ENCODE measurements at places on chromosomes 6 and 20.

DNA sequence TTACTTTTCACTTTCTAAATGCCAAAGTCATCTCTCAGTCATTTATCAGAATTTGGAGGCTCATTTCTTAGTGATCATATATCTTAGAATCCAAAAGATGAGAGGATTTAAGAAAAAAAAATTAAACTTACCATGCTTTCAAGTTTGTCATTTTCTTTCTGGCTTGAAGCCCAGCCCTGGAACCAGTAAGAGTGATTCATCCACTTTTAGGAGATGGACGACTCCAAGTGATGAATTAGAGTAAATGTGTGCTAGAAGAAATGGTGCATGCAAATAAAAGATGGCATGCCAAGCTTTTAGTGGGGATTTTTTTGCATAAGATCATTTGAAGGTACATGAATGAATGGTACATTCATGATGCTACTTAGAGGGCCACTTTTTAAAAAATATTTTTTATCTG is 20.1 kb downstream of the PLCB1 start:
- DNase-seq = no peak
- H3K36me3 ChIP-seq = no peaks in the 10 kb centered on the region
- H3K27ac ChIP-seq = no peak overlapping the region
- H3K4me3 ChIP-seq = no peak overlapping the region
- H3K4me1 ChIP-seq = peaks cover 15% of the 10 kb centered on the region
- no peaks in the 10 kb centered on the region for H3K27me3 ChIP-seq

GRCh38 chr6:168264593-168265335 is 54.8 kb downstream of the DACT2 start:
- peak overlapping the region; percentile 44 for H3K27ac ChIP-seq
- peaks cover 34% of the 10 kb centered on the region for H3K4me1 ChIP-seq
- DNase-seq = peak; percentile 74
- no peaks in the 10 kb centered on the region for H3K27me3 ChIP-seq
- H3K36me3 ChIP-seq = no peaks in the 10 kb centered on the region

- H3K36me3 ChIP-seq = no peaks in the 10 kb centered on the region
- no peak overlapping the region for H3K4me3 ChIP-seq
- DNase-seq = no peak
- no peaks in the 10 kb centered on the region for H3K4me1 ChIP-seq
- H3K27ac ChIP-seq = no peak overlapping the region
Observed at GRCh38 chr6:92271091-92271490, 1148.3 kb downstream of the EPHA7 start.

DNA sequence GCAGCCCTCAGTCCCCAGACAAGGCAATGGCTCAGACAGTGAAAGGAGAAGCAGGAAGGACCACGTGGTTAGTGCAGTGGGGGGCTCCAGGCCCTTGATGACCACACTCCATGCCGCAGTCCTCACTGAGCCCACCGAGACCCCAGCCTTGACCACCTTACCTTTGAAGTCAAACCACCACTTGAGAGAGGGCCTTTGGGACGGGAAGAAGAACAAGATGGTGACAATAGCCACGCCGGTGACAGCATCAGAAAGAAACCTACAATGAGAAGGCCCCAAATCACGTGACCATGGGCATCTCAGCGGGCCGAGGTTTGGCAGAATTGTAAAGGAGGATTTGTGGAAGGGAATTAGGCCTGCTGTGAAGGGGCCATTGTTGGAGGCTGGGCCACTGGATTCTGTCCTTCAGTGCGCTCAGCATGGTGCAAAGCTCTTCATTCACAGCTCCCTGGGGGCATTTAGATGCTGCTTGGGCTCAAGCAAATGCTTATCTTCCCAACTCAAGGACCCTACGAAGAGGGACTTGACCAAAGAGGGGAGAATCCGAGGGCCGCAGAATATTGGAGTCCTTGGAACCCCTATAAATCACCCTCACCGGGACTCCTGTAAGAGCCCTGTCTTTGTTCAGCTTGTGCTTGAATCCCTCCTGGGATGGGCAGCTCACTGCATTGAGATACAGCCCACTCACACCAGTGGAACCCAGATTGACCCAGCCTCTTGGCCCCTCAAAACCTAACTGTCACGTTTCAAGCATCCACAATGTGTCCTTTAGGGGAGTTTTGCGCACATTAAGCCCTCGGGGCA is 33.2 kb upstream of the OCSTAMP start:
- no peak overlapping the region for H3K27ac ChIP-seq
- no peaks in the 10 kb centered on the region for H3K4me1 ChIP-seq
- H3K27me3 ChIP-seq = no peaks in the 10 kb centered on the region

DNA sequence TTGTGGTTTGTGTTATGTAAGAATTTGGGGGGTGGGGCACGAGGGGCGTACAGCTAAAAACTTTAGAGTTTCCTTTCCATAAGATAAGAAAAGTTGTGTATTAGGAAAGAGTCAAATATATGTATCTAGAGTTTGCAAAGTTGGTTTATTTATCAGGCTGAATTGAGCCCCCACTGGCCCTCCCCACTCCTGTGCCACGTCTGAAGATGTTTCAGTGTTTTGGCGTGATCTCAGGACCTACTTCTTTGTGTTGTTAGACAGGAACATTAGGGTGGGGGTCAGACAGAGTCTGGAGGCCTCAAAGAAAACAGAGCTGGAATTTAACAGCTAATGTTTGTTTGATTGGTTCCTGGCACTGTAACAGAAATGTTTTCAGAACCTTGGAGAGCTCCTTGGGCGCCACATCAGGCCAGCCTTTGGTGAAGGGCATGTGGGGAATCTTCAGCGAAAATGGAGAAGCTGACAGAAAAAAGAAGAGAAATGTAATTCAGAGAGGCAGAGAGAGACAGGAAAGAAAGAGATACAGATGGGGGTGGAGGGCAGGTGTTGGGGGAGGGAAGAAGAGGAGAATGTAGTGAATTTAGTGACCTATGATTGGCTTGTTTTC is 674 bp downstream of the NRSN1 start:
- peaks cover 13% of the 10 kb centered on the region for H3K27me3 ChIP-seq
- H3K27ac ChIP-seq = no peak overlapping the region
- H3K36me3 ChIP-seq = no peaks in the 10 kb centered on the region
- no peak overlapping the region for H3K4me3 ChIP-seq
- H3K4me1 ChIP-seq = peaks cover 6% of the 10 kb centered on the region

DNA sequence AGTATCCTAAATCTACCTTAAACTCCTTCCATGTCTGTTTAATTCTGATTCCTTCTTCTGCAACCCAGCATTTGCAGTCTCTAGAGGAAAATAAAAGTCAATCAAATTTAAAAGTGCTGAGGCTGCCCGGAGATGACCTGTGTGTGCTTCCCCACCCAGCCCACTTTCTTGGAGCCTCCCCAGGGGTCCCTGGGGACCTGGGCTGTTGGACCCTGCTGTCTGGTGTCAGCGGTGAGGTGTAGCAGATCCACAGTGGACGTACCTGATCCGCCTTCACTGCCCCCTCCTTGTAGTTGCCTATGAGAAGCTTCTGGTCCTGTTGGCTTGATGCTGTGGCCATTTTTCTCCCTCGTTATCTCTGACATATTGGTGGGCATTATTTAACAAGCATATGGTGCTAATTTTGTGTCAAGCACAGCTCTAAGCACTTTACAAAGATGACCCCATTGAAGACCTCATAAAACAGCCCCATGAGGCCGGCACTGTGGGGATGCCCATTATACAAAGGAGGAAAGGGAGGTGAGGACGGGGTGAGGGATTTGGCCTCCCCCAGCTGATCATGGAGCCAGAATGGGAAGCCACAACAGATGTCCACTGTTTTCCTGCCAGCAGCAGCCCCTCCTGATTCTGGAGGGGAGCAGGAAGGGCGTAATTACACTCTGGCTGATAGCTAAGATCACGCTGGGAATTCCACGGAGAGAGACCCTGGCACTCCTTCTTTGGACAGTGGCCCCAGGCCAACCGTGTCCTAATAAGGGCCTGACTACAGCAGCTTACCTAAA is 628.2 kb downstream of the CDH26 start:
- H3K27ac ChIP-seq = no peak overlapping the region
- no peak for DNase-seq
- H3K27me3 ChIP-seq = no peaks in the 10 kb centered on the region
- no peaks in the 10 kb centered on the region for H3K4me1 ChIP-seq
- H3K36me3 ChIP-seq = no peaks in the 10 kb centered on the region

DNA sequence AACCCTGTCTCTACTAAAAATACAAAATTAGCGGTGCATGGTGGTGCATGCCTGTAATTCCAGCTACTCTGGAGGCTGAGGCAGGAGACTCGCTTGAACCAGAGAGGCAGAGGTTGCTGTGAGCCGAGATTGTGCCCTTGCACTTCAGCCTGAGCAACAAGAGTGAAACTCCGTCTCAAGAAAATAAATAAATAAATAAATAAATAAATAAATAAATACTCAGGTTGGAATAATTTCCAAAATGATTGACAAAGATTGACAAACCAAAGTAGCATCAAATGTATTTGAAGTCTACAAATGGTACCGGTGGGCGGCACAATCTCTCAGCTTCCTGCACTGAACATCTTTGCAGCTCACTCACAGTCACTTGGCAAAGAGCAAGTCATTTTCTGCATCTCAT is 144.1 kb upstream of the NRSN1 start:
- H3K4me1 ChIP-seq = peaks cover 2% of the 10 kb centered on the region
- DNase-seq = no peak

- H3K27me3 ChIP-seq = no peaks in the 10 kb centered on the region
- peaks cover 14% of the 10 kb centered on the region for H3K4me1 ChIP-seq
- peak overlapping the region; percentile 85 for H3K4me3 ChIP-seq
- H3K27ac ChIP-seq = no peak overlapping the region
Observed at GRCh38 chr20:63572788-63573646, 1.0 kb downstream of the HELZ2 start.

GRCh38 chr20:33648396-33649004 is 13.6 kb upstream of the C20orf144 start:
- no peak overlapping the region for H3K27ac ChIP-seq
- H3K4me1 ChIP-seq = peaks cover 8% of the 10 kb centered on the region
- H3K27me3 ChIP-seq = no peaks in the 10 kb centered on the region
- H3K36me3 ChIP-seq = no peaks in the 10 kb centered on the region
- no peak for DNase-seq

GRCh38 chr6:142087950-142088857 is 44.5 kb upstream of the GJE1 start:
- no peak overlapping the region for H3K4me3 ChIP-seq
- no peaks in the 10 kb centered on the region for H3K4me1 ChIP-seq
- DNase-seq = no peak

GRCh38 chr6:111597291-111598086 is 8.2 kb downstream of the TRAF3IP2 start:
- no peaks in the 10 kb centered on the region for H3K27me3 ChIP-seq
- peaks cover 43% of the 10 kb centered on the region for H3K4me1 ChIP-seq
- H3K27ac ChIP-seq = peak overlapping the region; percentile 64
- DNase-seq = peak; percentile 42
- no peak overlapping the region for H3K4me3 ChIP-seq

GRCh38 chr6:7505189-7505699 is 36.2 kb upstream of the DSP start:
- peak overlapping the region; percentile 96 for H3K27ac ChIP-seq
- peak; percentile 88 for DNase-seq
- H3K4me1 ChIP-seq = peaks cover 7% of the 10 kb centered on the region
- H3K27me3 ChIP-seq = no peaks in the 10 kb centered on the region
- no peaks in the 10 kb centered on the region for H3K36me3 ChIP-seq

DNA sequence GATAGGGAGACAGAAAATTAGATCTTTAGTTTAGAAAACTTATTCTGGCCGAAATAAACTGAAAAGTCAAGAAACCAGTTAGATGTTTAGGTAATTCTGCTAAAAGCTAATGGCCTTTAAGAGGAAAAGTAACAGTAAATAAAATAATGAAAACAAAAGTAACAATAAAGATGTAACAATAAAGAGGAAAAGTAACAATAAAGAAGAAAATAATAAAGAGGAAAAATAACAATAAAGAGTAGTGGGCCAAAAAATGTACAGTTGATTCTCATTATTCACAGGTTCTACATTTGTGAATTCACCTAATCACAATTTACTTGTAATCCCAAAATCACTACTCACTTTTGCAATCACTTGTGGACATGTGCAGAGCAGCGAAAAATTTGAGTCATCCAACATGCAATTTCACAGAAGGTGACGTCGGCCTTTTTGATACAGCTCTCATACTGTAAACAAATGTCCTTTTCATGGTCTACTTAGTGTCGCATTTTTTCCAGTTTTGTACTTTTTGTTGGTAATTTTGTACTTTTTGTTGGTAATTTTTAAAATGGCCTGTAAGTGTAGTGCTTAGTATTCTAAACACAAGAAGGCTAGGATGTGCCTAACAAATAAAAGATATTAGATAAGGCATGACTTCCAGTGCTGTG is 24.0 kb downstream of the HBS1L start:
- H3K4me3 ChIP-seq = no peak overlapping the region
- no peak overlapping the region for H3K27ac ChIP-seq
- H3K27me3 ChIP-seq = no peaks in the 10 kb centered on the region
- DNase-seq = no peak
- no peaks in the 10 kb centered on the region for H3K4me1 ChIP-seq
- H3K36me3 ChIP-seq = no peaks in the 10 kb centered on the region

GRCh38 chr20:16647875-16648597 is 74.8 kb upstream of the KIF16B start:
- H3K27ac ChIP-seq = no peak overlapping the region
- H3K4me1 ChIP-seq = no peaks in the 10 kb centered on the region
- no peak for DNase-seq
- H3K4me3 ChIP-seq = no peak overlapping the region

- peak overlapping the region; percentile 86 for H3K27ac ChIP-seq
- peak overlapping the region; percentile 93 for H3K4me3 ChIP-seq
- peak; percentile 54 for DNase-seq
Observed at GRCh38 chr6:89411145-89412070, 665 bp downstream of the RRAGD start.

GRCh38 chr6:41358503-41358902 is 23.1 kb downstream of the NCR2 start:
- H3K27me3 ChIP-seq = peaks cover 14% of the 10 kb centered on the region
- H3K27ac ChIP-seq = no peak overlapping the region
- H3K4me1 ChIP-seq = no peaks in the 10 kb centered on the region
- no peak overlapping the region for H3K4me3 ChIP-seq
- no peak for DNase-seq

DNA sequence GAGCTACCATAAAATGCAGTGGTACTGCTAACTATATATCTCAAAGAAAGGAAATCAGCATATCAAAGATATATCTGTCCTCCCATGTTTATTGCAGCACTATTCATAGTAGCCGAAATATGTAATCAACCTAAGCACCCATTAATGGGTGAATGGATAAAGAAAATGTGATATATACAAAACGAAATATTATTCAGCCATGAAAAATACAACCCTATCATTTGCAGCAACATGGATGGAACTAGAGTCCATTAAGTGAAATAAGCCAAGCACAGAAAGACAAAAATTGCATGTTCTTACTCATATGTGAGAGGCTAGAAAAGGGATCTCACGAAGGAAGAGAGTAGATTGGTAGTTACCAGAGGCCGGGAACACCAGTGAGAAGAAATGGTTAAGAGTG is 126.1 kb downstream of the PDE10A start:
- DNase-seq = no peak
- H3K27ac ChIP-seq = no peak overlapping the region
- no peak overlapping the region for H3K4me3 ChIP-seq
- no peaks in the 10 kb centered on the region for H3K4me1 ChIP-seq

DNA sequence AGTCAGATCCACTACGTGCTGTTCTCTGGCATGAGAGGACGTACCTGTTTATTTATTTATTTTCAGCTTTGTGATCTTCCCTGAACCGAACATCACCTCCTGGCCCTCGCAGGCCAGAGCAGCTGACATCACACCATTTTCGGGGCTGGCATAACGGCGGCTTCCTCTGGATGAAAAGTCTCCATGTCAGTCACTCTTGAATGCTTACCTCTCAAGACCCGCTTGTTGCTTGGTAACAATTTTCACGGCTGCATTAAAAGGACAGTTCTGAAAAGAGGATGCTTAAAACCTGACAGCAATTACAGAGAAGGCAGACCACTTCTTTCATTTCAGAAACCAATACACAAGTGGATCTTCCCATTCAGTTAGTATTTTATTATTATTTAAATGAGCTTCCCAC is 159.8 kb upstream of the CDH4 start:
- H3K27ac ChIP-seq = no peak overlapping the region
- H3K36me3 ChIP-seq = no peaks in the 10 kb centered on the region
- H3K27me3 ChIP-seq = no peaks in the 10 kb centered on the region
- DNase-seq = no peak
- no peak overlapping the region for H3K4me3 ChIP-seq
- no peaks in the 10 kb centered on the region for H3K4me1 ChIP-seq
